ENCODE measurements at places on chromosomes 7 and 10.

DNA sequence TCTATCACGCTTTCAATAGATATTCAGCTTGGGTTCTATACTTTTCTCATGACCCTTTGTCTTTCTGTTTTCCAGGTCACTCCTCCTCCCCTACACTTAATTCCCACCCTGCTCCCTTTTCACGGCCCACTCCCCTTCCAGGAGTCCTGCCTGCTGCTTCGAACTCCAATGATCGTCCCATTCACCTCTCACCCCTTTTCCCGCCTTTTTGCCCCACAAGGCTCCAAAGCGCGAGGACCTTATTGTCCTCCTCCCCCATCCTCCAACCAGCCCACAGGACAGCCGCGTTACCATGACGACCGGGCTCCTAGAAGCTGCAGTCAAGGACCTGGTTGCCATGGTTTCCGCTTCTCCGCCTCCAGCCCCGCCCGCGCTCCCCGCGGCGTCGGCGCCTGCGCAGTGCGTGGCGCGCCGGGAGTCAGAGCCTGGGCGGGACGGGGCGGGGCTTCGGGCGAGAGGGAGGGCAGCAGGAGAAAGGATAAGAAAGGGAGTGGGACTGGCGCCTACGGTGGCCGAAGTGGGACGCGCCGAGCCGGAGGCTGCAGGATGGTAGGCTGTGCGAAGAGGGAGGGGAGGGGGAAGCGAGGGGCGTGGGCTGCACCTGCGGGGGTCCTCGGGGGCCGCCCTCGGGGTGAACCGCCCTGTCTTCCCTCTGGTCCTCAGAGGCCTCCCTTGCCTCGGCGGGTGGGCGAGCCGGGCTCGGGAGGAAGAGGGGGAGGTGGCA, at the start of gene AP1S1:
AP1S1 (plus strand) TSS at position 508 of the 724 bp plus-strand sequence; CDS start at position 547, 39 bp downstream.
- peak; percentile 89 for DNase-seq

GRCh38 chr7:138245216-138245615, 169.0 kb downstream of the AKR1D1 start:
- no peak for DNase-seq

DNA sequence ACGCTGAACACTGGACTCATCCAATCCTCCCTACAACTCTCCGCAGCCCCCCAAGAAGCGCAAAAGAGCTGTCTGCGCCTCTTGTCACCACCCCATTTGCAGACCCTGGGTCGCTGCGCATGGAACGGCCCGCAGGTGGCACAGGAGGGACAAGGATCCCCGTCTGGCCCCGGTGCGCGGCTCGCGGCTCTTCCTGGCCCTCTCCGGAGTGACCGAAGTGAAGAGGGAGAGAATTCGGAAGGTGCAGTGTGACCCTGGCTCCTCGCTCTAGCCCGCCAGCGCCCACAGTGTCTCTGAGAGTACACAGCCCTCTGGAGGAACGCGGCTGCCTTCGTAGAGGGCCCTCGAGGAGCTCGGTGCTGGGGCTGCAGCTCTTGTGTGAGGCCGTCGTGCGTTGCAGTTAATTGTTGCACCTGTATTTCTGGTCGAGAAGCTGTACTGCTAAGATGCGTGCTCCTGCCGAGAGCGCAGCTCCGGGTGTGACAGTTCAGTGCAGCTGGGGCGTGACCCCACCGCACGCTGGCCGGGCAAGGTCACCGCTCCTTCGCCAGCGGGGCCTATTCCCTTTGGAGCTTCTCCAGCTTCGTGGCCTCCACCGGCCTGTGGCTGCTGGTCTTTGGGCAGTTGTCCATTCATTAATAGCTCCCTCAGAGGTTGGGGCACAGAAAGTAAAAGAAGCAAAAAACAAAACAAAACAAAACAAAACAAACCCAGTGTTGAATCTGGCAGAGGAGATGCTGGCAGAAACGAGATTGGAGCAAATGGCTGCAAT, 119.0 kb downstream of the SEC23IP start:
- no peak for DNase-seq

GRCh38 chr10:75838486-75838885, 407.1 kb downstream of the LRMDA start:
- DNase-seq = no peak

DNA sequence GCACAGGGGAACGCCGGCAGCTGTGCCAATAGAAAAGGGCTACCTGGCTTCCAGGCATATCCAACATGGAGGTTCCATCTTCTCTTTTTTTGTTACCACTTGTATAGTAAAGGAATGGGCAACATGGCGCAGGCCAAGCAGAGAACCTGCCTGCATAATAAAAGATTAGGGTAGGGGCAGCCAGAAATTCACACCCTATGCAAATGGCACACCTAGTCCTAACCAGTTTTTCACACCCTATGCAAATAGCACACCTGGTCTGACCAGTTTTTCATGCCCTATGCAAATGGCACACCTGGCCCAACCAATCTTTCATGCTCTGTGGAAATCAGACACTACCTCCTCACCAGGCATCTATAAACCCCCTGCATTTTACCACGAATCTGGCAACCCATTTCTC, 369.5 kb downstream of the IPMK start:
- DNase-seq = no peak

DNA sequence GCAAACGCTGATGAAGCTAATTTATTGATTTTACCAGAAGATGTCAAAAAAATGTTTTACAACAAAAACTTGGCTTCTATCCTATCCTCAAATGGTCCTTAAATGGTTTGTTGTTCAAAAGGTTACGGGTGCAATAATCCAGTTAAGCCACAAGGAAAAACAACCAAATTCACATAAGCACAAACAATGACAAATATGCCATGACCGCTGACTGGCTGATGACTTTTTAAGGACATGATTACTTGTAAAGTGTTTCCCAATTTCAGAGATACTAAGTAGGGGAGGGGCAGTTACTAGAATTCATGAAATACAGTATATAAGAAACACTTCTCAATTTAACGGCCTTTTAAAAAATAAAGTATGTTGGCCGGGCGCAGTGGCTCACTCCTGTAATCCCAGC, 28.8 kb downstream of the ABI1 start:
- no peak for DNase-seq

DNA sequence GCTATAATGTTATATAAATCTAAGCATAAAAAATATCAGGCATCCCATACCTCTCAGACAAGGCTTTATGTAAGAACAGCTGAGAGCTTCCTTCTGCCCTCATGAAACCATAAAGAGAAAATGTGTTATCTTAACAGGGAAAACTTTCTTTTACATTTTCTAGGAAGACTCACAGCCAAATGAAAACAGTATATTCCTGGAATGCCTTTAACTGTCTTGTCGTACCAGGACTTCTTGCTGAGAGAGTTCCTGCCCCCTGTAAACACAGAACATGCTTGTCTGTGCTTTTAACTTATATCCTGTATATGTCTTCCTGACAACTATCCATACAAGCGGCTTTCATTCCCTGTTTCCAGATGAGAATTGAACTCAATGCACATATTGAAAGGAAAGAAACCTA, 64.8 kb upstream of the AHR start:
- no peak for DNase-seq

Data from common myeloid progenitor, CD34-positive (primary cell).